Suppressor macrophage treated with lipopolysaccharide for 4 hours (primary cell): ENCODE measurements at places on chromosomes 2 and 18.

- no peak for DNase-seq
Observed at GRCh38 chr2:211654211-211654780, 884.3 kb downstream of the ERBB4 start.

DNA sequence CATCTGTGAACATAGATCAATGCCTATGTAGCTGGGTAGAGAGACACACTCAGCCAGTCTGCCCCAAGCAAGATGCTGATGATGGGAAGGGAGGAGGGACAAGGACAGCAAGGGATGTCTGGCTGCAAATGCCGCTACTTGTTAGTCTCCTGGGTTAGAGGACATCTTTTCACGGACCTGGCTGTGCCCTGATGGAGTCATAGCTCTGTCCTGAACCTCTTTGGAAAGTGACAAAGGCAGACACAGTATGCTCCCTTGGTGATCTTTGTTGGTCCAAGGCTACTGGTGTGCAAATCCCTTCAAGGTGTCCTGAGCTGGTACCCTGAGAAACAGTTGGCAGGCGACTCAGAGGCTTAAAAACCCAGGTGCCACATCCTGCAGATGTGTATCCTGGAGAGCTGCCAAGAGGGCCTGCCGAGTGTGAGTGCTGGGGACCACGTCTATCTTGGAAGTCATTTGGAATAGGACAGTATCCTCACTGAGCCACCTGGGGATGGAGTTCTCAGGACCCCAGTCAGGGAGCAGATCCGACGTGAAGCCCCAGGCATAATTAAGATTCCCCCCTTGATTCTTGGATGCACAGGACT, 10.8 kb downstream of the FOSL2 start:
- DNase-seq, result no peak

DNA sequence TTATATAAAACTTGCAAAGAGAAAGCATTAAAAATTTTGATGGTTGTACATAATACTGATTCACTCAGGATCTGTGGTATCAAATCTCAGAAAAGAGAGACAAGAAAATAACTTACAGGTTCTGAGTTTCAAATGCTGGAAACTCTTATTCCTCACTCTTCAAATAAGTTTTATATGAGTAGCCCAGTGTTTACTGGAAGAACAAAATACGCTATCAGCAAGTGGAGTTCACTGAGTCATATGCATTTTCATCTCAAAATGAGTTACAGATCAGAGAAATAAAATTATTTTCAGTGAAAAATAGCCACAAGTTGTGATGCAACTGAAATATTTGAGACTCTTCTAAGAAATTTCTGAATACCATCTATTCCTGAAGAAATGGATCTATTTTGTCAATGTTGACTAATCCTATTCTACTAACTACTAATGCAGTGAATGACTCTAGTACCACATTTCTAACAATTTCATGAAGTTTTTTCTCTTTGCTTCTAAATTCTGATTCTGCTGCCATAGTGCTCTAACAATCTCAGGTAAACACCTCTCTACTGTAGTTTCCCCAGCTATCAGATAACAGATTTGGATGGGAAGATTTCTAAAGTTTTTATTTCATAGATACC, 391.7 kb downstream of the ZEB2 start:
- DNase-seq, result no peak

DNA sequence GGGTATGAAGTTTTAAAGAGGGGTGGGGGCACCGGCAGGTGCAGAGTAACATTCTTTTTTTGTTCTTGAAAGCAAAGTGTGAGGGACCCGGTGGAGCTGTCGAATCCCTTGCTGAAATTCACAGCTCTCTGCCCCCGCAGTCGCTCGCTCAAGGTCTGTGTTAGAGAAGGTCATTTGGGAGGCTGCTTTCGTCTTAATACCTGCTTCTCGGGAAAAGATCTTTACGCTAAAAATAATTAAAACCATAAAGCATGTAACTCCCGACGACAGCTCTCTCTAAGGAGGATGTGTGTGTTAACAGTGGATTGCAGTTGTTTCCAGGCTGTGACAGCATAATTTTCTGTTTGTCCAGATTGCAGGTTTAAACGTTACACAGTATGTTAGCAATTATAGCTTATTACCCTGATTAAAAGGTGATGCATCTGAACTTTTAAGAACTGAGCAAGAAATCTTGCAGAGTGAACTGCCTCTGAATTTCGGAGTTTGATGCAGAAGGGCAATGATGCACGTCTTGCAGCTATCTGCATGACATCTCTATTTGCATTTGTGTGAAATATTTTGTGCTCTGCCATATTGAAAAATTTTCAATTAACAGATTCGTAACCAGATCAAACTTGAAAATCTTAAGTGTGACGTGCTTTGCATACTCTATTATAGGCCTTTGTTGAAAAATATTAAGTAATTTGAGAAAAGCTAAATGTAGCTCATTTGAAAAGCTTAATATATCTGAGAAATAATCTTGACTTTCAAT, 954 bp downstream of the RAPGEF4 start:
- DNase-seq, result no peak

DNA sequence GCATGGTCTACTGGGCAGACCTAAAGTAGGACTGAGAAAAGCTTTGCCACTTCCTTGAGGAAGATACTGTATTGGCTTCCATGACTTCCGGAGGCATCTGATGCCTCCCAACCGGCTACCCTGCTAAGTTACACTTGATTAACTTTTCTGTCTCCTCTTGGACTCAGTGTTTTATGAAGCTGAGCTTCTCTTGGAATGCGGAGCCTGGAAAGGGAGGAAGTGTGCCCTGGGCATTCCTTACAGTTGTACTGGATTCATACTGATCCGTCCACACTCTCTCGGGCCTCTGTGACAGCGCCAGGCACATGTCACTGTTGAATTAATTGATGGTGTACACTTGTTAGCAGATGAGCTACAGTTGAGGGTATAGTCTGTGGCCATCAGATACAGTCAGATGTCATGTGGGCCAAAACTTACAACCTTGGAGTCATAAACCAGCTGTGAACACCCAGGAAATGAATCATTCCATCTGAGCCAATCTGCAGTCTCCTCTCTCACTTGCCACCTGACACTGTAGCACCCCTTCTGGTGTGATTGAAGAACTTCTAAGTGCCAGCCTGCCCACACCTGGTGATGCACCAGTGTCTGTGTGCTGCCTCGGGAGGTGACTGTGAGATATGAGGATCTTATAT, 122.5 kb downstream of the FHOD3 start:
- no peak for DNase-seq

DNA sequence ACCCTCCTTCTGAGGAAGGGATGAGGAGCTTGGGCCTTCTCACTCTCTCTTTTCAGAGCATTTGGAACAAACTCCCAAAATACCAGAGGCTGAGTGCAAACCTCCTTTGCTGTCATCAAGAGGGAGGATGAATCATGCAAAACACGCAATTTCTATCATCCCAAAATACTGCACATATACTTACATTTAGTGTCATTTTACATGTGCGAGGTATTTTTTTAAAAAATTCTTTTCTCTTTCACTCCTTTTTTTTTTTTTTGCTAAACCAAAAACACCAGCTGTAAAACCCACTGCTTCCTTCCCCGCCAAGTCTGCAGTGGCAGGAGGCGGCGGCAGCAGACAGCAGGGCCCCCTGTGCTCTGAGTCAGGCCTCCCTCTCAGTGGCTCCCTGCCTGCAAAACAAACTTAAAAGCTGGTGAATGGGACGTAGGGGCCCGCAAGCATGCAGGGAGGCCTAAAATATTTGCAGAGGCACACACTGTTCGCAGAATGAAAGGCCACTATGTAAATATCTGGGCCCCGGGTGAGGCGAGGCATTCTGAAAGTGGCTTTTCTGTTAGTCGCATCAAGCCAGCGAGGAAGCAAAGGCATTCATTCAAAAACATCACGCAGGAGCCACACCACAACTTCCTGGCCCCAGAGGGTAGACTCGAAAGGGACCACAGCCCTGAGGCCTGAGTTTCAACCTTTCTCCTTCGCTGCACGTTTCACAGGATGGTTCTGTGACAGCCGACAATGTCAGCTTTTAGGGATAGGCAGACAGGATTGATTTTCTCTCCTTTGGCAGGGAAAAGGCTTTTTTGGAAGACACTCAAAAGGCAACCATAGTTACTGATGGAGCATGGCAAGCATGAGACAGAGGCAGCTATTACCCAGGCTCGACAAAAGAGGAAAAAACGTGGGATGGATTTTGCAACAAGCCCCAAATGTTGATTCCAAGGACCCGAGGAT, 73.4 kb downstream of the ACTR2 start:
- DNase-seq, result peak; percentile 28

- DNase-seq, result no peak
Observed at GRCh38 chr18:60027397-60027796, 127.6 kb downstream of the PMAIP1 start.

DNA sequence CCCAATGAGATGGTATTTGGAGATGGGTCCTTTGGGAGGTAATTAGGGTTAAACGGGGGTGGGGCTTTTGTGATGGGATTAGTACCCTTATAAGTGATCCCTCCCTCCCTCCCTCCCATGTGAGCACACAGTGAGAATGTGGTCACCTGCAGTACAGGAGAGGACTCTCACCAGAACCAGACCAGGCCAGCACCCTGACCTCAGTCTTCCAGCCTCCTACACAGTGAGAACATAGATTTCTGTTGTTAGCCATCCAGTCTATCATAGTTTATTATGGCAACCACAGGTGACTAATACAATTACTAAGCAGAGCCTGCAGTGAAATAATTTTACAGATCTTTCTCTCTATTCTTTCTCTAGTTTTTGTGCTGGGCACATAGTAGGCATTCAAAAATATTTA, 137.7 kb upstream of the PKDCC start:
- no peak for DNase-seq

GRCh38 chr2:158048327-158048726, 53.3 kb upstream of the UPP2 start:
- DNase-seq, result no peak

GRCh38 chr2:240280621-240281020, 140.2 kb upstream of the OTOS start:
- no peak for DNase-seq

GRCh38 chr2:173101687-173102086, 26.0 kb downstream of the MAP3K20 start:
- peak; percentile 87 for DNase-seq

DNA sequence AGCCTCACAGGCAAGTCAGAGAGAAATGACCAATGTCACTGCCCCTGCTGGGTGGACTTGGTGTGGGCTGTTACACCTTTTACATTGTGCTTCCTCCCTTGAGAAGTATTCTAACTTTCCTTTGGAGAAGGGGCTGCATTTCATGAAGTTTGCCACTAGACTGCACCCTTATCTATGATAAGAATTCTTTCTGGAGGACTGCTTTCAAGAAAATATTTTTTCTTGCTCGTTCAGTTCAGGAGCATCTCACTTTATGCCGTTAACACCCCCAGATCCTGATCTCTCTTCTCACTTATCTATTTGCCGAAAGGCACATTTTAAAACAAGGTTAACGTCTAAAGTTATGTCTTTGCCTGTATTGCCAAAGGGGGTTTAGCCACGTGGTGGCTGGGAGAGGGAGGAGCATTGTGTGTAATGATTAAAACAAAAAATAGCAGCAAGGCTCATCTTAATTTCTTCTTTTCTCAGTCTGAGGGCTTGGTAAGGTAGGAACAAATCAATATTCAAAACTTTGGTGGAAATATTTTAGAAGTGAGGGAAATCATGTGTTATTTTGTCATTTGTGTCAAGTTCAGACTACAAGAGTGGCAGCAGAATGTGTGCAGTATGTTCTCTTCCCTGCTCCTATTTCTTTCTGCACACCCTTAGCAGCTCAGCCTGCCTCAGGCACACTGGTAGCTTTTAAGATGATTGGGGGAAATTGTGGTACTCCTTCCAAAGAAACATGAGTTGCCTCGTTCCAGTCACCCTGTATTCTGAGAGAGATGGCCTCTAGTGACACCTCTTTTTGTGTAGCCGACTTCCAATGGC, 1.6 kb upstream of the IGFBP5 start:
- no peak for DNase-seq

DNA sequence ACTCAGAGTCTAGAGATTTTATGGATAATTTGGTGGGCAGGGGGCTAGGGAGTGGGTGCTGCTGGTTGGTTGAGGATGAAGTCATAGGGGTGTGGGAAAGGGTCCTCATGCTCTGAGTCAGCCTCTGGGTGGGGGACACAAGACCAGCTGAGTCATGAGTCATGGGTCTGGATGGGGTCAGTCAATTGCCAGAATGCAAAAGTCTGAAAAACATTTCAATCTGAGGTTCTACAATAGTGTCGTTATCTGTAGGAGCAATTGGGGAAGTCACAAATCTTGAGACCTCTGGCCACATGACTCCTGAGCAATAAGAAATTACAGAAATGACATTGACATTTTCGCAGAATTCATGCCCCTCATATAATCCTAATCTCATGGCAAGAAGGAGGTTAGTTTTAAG, 15.1 kb downstream of the NMS start:
- DNase-seq, result peak; percentile 13

DNA sequence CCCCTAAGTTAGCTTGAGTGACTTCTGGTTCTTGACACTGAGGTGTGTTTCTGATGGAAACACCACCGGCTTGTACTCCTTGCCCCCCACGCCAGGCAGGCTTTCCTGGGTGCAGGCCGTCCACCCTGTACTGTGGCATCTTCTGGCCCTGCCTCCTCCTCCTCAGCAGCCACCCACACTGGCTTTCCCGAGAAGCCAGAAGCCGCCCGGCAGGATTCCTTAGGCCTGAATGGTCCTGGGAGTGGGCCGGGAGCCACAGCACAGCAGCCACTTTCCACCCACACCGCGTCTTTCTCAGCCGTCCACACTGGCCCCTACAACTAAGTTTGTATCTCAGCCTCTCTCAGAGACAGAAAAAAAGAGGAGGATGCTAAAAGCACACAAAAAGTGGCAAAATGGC, 2.1 kb upstream of the HSBP1L1 start:
- DNase-seq, result no peak

DNA sequence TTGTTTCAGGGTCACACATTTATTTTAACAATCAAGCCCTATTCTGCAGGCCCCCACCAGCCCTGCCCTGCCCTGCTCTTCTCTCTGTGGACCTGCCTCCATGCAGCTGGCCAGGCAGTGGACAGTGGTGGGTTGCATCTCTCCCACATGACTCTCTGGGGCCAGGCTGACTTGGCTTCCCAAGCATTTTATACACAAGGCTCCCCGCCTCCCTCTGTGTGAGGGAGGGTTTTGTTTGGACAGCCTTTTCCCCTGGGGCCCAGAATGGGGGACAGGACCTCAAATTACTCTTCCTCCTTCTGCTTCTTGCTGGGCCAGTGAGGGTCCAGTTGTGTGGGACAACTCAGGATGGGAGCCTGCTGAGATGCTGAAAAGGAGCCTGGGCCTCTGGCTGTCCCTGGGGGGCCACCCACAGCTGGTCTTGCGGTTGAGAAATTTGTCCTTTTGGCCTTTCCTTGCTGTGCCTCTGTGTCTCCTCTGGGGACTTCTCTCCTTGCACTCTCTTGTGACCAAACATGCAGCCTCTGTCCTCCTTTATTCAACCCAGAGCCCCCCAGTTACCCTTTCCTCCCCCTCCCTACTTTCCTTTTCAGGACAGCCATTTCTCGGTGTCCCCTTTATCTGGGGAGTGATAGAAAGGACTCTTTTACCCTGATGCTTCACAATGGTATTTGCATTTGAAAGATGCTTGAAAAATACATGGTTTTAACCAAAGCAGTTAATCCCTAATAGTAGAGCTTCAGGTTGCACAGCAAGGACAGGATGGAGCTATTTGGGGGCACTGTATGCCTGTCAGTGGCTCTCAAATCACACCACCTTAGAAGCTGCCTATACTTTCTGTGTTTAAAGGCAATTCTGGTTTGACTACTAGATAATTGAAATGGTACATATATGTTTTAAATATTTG, 151.1 kb downstream of the FHOD3 start:
- DNase-seq, result no peak

GRCh38 chr2:108363908-108364225, 13.9 kb upstream of the SULT1C4 start:
- DNase-seq, result no peak
